Nephron progenitor cell (in vitro differentiated cells): ENCODE measurements at places on chromosomes 12 and 14.

DNA sequence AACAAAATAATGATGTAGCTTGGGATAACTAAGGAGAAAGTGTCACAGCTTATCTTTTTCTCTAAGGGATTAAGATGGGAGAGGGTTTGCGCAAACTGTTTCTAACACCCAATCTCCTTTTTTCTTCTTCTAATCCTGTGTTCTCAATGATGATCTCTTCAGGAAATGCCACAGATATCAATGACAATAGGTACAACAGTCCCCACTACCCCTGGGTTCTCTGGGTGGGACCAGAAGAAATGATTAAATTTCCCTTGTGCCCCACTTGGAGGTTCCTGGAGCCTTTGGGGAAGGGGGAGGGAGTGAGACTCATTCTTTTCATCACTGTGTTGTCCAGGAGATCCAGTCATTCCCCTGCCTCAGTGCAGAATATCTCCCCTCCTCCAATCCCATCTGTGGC is 8.6 kb upstream of the PIP4K2C start:
- no peak for DNase-seq

DNA sequence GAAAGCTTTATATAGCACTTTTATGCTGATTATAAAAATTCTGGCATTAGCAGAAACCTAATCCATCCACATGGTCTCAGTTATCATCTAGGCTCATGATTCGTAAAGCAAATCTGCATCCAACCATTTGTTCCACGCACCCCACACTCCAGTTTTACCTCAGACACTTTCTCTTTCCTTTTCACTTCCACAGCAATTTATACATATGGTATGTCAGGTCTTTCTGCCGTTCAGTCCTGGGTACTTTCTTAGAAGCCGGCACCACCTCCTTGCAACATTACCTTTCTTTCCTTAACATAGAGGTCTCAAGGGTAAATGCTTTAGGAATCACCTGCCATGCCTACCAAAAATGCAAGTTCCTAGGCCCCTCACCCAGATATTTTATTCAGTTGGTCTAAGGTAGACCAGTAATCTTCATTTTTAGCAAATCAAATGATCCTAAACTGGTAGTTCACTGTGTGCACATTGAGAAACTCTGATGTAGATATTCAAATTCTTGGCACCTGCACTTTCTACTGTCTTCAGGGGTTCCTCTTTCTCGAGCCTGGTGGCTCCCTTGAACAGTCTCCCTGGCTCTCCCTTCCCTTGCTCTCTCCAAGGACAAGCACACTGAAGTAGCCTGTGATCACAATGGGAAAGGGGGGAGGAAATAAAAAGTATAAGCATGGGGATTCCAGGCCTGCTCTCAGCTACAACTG is 2.8 kb upstream of the KRAS start:
- DNase-seq = no peak

DNA sequence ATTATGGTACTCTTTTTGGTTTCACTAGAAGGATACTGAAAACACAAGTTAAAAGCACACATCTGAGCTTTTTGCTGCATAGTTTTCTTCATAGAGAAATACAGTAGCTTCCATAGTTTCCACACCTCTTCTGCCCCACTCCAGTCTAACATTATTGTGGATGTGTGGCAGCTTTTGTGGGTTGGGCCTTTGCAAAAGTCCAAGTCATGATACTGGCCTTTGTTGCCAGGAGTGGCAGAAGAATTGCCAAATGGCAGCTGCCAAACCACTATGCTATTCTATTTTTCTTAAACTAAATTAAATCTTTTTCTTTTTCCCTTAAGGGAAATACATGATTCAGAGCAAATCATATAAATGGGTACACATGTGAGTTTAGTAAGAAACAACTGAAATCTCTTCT is 114.8 kb downstream of the PLEKHA5 start:
- no peak for DNase-seq

- DNase-seq = no peak
These were observed 1.6 kb upstream of the PPP2R5E start for GRCh38 chr14:63544591-63545299.

DNA sequence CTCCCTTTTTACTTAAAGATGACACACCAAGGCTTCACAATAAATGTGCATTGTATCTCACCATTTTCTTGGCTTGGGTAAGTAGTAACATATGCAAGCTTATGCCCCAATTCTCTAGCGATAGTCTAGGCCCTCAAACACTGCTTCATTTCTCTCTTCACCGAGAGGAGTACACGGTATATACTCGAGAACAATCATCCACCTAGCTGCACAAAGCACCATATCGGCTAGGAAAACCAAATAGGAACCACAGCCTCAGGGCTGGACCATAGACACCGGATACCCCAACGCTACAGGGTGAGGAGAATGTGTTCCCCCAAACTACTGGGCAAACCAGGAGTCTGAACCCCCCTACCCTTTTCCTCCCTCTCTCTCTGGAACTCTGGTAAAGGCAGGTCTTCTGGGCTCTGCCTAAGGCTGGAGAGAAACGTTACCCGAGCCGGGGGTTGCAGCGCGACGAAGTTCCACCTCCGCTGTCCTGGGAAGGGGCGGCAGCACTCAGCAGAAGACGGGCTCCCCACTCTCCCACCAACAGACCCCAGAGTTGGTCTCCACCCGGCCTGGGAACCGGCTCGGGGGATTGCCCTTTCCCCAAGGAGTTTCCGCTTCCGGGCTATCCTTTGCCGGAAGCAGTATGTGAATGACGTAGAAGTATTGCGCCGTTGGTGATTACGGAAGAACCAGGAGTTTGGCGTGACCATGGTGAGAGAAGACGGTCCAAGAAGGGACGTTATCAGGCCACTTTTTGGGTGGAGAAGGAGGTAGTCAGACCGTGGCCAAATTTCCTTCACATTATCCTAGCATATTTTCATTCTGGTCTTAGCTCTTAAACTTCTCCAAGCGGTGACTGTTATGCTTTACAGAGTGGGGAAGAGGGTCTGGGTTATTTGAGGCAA is at the start of the genes AREL1 and FCF1:
Gene AREL1, minus strand, starts transcription at position 582 of the 896 bp plus-strand sequence. CDS start 27,465 bp downstream, outside the sequence.
Gene FCF1, plus strand, starts transcription at position 646 of the 896 bp plus-strand sequence. Its CDS starts 54 bp downstream, at position 700.
- DNase-seq = peak; percentile 80

DNA sequence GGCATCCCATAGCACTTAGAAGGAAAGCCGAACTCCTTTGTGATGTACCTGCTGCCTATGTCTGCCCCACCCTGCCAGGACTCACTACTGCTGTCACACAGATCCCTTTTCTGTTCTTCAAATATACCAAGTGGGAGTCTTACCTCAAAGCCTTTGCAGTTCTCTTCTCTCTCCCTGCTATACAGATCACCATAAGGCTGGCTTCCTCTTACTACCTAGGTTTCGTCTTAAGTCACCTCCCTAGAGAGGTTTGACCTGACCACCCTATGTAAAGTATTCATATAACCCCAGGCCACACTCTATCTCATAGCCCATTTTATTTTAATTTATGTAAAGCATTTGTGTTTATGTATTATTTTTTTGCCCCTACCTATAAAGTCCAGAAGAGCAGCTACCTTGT is 117.6 kb downstream of the CRADD start:
- DNase-seq = no peak
